Fibroblast of skin of back (primary cell): ENCODE measurements at places on chromosomes 11 and 22.

GRCh38 chr22:49481659-49482399, 345.8 kb downstream of the BRD1 start:
- DNase-seq: peak; percentile 44

DNA sequence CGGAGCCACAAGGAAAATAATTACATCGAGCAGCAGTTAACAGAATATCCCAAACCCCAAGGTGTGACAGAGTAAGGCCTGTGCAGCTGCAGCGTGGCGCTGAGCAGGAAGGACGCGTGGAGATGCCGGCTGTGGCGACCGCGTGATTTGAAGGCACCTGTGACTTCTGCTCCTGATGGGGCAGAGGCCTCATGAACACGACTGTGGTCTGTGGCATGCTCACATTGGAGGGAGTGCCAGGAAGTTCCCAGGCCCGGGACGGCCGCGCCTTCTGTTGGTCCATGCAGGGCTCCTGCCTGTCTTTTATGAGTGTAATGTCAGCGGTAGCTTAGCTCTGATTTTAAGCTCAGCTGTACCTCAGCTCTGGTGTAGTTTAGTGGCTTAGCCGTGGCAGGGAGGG, 50.4 kb downstream of the TPCN2 start:
- DNase-seq: no peak

DNA sequence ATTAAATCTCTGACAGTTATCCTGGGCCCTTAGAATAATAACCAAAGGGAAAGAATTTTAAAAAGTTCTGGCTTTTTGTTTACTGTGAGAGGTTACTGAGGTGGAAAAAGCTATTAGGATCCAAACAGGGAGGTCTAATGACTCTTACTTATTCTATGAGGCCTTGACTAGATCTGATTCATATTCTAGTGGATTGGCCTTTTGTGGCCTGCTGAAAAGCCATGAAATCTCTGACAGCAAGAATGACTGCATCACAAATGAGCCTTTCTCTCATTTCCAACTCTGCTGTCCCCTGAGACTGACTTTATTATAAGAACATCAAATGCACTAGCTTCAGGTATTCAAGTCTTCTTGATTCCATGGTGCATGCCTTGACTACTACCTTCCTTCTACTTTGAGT, 1797.6 kb downstream of the LRRC4C start:
- DNase-seq: no peak

DNA sequence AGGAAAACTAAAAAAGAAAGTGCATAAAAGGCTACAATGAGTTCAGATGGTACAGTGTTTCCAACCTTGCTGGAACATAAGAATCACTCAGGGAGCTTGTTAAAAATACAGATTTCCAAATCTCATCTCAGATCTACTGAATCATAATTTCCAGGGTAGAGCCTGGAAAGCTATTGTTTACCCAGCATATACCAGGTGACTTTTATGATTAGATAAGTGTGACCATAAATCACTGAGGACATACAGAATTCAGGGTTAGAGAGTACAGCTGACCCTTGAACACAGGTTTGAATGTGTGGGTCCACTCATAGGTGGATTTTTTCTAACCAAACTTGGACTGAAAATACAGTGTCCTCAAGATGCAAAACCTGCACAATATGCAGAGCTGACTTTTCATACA, 11.9 kb downstream of the SAAL1 start:
- DNase-seq: no peak

DNA sequence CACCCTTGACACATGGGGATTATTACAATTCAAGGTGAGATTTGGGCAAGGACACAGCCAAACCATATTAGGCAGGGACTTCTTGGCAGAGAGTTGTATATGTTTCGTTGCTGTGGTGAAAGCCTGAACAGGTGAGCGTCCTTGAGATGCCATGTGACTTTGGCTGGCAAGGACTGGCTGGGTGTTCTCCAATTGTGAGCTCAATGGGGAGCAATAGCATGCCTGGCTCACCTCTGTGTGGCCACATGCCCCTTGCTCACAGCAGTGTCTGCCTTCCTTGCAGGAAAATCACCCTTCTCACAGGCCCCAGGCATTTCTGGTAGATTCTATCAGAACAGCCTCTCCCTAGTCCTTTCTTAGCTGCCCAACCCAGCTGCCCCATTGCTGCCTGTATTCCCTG, 105.5 kb downstream of the PARVA start:
- no peak for DNase-seq

DNA sequence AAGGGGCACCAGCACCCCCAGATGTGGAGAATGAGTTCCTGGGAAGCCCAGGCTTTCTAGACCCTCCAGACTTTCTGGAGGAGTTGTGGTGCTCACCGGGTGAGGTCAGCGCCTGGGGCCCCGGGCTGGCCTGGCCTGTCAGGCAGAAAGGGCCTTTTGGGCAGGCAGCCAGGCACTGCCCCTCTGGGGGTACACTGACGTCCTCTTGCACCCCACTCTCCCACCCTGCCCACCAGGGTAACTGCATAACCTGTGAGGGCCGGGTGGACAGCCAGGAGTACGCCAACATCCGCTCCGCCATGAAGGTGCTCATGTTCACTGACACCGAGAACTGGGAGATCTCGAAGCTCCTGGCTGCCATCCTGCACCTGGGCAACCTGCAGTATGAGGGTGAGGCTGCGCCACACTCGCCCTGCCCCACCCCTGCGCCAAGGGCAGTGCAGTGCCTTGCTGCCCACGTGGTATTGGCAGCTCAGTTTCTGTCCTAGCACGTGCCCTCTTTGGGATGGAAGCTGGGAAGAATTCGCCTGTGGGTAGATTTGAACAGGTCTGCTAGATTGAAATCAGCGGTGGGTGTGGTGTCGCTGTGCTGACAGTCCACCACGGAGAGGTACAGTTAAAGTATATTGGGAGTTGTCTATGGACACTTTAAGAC, 30.1 kb downstream of the MYO7A start:
- no peak for DNase-seq

GRCh38 chr11:897253-898142, 13.1 kb downstream of the CHID1 start:
- no peak for DNase-seq

- DNase-seq: no peak
Observed at GRCh38 chr22:30214703-30215407, 31.7 kb downstream of the LIF start.

- no peak for DNase-seq
Observed at GRCh38 chr11:1750840-1751530, 590 bp upstream of the IFITM10 start.

DNA sequence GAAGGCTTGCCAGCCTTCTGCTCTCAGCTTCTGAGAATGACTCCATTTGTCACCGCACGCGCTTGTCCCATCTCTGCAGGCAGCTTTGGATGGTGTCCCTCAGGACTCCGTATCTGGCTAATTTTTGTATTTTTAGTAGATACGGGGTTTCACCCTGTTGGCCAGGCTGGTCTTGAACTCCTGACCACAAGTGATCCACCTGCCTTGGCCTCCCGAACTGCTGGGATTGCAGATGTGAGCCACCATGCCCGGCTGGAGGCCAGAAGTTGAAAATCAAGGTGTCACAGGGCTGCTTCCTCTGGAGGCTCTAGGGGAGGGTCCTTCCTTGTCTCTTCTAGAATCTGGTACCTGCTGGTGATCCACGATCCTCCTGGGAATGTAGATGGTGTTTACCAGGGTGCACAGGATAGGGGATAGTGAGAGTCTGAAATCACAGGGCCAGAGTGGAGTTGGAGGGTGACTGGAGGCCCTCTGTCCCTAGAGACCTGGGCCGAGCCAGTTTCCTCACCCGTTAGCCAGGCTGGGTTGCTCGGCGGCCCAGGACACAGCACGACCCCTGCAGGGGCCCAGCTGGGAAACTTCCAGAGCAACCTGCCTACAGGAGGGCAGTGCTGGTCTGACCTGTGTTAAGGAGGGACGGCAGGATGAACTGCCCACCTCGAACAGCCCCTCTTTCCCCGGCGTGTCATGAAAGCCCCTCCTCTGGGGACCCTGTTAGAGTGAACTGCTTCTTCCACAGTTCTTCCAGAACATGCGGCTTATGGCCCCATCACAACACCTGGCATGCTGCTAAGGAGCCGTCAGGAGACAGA, 48.9 kb upstream of the SHANK2 start:
- no peak for DNase-seq

- no peak for DNase-seq
Observed at GRCh38 chr11:125304136-125304535, 139.6 kb downstream of the PKNOX2 start.

DNA sequence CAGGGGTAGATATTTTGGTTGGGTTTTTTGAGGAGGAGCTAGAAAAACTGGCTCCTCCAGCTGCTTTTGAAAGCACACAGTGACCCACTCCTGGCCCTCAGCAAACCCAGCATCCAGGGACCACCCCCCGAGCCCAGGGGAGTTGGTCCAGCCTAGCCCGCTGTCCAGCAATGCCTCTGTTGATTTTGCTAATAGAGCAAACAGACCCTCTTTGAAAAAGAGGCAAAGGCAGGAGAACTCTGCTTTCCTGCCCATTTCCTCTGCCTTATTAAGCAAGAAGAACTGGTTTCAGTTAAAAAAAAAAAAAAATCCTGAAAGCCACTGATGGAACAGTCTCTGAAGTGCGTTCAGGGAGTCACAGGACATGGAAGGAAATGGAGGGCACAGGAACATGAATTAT, 25.3 kb downstream of the ABTB2 start:
- DNase-seq: no peak

- DNase-seq: peak; percentile 57
Observed at GRCh38 chr11:118623269-118623655, 15.8 kb downstream of the PHLDB1 start.

DNA sequence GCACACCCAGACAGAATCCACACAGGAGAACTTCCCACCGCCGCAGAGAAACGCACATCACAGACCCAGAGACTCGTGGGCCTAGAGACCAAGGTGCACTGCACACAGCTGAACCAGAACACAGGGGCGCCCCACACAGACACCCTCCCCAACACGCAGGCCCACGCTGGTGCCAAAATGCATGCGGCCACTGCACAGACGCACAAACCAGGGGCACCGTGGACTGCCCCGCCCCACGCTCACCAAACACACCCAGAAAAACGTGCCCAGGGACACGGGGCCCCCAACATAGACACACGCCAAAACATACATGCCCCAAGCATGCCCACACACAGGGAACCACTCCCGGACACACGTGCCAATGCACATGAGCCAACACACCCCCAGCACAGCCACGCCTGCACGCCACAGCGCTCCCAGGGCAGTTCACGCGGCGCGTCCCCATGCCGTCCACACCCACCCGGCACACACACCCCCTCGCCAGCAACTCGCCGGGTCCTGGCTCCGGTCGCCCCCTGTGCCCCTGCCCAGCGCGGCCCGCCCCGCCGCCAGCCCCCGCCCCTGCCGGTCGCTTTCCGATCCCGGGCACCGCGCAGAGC, 7.8 kb downstream of the ELFN2 start:
- DNase-seq: no peak

GRCh38 chr22:19038164-19038546, 84.1 kb downstream of the DGCR2 start:
- DNase-seq: no peak

GRCh38 chr22:35357883-35358621, 22.8 kb upstream of the HMOX1 start:
- DNase-seq: peak; percentile 51

GRCh38 chr11:130118636-130119387, 40.8 kb upstream of the ST14 start:
- DNase-seq: no peak

DNA sequence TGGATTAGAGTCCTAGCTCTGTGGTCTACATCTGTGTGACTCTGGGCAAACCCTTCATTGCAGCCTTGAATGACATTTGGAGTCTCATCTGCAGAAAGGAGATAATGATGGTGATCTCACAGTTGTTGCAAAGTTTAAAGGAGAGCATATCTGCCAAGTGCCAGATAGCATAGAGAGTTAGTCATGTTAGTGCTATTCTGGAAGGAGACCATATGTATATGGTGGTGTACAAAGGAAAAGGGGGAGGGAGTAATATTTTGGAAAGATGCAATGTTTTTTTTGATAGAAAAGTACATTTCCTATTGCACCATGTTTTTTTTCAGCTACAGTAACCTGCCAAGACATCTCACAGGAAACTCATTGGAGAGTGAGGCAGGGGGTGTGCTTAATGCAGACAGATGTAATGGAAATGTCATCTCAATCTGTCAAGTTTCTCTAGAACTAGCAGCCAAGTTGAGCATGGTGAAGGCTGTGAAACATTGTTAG, 92.1 kb upstream of the NARS2 start:
- peak; percentile 56 for DNase-seq
